CD4-positive, alpha-beta T cell treated with Interleukin-4 for 1 hour (primary cell): ENCODE measurements at places on chromosomes 5 and 9.

DNA sequence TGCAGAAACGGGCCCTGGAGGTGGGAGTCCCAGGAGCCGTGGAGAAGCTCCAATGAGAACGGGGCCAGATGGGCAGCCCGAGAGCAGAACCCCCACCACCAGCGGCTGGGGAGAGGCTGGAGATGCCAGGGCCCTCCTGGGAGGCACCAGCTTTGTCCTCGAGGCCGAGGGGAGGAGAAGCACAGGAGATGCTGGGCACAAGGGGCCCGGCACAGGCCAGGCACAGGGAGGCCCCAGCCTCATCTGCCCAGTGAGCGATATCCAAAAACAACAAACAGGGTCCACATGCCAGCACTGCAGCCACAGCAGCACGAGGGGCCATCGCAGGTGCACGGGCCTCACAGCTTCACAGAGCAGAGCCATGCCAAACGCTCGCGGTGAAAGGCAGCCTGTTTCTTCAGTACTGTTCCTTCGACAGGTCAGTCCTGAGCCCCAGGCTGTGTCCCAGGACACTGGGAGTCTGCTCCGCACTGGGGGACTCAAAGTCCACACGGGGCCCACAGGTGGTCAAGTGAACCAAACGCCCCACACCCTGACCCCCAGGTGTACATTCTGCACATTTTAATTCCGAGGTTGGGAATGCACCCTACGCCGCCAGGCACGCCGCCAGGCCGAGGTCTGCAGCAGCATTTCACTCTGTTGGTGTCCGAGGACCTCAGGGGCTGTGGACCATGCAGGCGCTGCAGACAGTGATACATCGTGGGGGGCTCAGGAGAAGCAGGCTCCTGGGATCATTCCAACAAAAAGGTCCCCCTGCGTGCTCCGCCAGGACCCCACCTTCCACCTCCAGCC lies 9.5 kb downstream of the LPCAT1 start:
- peak; percentile 9 for DNase-seq

DNA sequence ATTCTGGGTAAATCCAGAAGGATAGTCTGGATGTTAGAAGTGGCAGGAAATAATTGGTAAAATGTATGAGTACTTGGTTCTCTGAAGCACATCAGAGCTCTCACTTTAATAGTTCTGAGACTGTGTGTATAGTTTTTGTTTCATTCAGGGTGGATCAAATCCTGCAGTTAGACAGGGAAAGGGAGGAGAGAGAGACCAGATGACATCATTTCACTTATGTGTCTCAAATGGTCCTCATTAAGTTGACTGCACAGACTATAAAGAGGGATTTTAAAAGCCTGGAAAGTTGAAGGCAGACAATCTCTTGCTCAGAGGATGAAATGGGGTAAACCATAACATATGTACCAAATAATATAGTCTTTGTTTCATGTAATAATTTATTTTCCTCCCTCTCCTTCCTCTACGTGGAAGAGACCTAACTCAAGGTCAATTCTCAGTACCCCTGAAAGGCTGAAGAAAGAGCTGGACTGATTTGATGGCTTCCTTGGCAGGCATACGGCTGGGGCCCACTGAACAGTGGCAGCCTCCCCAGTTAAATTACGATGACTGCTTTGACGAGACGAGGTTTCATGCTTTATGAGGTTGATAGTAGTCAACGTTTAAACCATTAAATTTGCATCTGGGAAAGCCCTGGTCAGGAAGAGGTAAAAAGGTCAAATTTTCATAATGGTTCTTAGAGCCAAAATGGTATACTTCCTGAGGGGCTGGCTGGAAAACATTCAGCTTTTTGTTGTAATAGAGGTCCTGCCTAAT lies 395.1 kb upstream of the RPS23 start:
- no peak for DNase-seq

DNA sequence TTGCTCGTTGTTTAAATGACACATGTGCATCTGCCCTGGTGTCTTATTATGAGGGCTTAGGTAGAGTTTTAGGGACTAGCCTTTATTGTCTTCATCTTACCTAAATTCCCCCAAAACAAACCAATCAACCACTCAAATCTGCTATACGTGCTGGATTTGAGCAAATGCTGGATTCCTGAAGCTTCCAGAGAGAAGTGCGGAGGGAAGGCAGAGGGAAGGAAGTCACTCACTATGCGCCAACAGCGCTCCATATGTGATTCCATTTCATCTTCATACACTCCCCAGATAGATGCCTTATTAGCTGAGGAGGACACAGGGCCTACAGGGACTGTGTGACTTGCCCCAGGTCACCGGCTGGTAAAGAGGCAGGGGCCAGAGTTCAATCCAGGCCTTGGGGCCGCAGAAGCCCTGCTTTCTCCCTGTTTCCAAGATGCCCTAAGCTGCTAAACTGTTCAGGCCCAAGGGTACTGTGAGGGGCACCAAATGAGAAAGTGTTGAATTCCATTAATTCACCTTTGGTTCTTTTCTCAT lies 63.5 kb downstream of the OTULIN start:
- DNase-seq, result no peak

DNA sequence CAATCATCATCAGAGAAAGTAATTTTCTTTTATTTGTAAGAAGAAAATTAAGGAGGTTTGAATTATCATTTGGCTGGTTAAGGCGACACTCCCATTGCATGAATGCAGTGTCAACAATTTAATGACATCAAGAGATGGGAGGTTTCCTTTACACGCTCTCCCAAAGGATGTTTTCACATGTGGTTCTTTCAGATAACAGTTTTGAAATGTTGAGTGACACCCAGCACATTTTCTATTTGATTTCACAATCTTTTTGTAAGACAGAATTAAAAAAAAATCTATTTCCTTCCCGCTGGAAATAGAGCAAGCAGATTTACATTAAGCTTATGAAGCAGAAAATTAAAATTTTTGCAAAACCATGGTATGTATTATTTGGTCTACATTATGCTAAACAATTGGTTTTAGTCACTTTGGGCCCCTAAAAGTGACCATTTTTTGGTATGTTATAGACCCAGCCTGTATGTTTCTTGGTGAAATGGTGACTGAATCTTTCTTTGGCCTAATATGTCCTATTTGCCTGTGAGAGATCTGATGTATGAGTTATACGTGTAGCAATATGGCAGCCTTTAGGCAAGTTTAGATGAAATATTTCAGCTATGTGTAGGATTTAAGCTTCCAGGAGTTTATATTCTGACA lies 18.9 kb upstream of the ANKRD55 start:
- DNase-seq, result no peak

DNA sequence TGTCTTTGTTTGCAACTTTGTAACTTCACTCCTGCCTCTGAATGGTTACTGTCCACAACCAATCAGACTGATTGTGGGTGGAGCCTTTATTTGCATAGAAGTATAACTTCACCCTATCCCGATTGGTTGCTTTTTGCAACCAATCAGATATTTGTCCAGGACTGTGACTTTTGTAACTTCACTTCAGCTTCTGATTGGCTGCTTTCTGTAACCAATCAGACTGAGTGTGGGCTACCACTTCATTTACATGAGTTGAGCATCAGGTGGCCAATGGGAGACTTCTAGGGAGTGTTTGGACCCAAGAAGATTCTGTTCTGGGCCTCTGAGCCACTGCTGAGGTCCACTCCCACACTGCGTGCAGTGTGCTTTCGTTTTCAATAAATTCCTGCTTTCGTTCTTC lies 1810.7 kb upstream of the CDH6 start:
- no peak for DNase-seq

GRCh38 chr9:106864373-106865143 lies 1.6 kb downstream of the ZNF462 start:
- no peak for DNase-seq

GRCh38 chr9:122821278-122821943 lies 7.0 kb downstream of the PDCL start:
- no peak for DNase-seq
